CD4-positive, alpha-beta T cell treated with Interleukin-10 for 1 hour (primary cell): ENCODE measurements at places on chromosomes 12 and 14.
A peak's percentile ranks its signal among the peaks of the same experiment; 100 is the strongest.

DNA sequence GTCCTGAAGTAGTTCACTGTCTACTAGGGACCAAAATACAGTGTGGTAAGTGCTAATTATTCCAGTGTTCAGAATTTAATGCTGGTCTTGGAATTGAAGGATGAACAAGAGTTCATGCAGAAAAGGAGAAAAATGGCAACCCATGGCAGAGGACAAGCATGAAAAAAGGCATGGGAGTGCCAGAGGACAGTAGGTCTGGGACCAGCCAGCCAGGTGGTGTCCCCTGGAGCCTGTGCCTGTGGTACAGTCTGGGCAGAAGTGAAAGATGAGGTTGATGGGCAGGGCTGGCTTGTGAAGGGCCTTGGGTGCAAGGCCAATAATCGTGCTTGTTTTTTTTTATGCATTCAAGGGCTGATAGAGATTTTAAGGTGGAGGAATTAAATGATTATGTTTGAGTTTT, 21.0 kb downstream of the C12orf75 start:
- DNase-seq: no peak

GRCh38 chr14:70898111-70898745, 9.0 kb upstream of the PCNX1 start:
- DNase-seq: no peak

DNA sequence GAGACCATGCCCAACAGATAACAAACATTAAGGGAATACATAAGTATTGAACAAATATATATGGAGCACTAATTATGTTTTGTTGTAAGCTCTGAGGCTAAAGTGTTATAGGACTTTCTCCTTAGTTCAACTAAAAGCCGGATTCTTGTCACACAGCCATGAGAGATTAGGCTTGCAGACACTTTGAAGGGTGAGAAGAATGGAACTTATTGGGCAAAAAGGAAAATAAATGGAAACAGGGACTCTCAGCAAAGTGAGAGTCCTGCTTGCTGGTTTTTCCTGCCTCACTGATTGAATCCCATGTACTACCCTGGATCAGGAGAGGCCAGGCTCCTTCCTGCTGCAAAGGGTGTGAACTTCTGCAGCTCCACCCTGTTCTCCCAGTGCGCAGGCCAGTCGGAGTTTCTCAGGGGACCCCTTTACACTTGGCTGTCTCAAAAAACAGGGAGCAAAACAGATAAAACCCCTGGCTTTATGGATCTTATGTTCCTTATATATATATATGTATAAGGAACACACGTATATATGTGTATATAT, 77.1 kb upstream of the FUT8 start:
- DNase-seq: no peak

DNA sequence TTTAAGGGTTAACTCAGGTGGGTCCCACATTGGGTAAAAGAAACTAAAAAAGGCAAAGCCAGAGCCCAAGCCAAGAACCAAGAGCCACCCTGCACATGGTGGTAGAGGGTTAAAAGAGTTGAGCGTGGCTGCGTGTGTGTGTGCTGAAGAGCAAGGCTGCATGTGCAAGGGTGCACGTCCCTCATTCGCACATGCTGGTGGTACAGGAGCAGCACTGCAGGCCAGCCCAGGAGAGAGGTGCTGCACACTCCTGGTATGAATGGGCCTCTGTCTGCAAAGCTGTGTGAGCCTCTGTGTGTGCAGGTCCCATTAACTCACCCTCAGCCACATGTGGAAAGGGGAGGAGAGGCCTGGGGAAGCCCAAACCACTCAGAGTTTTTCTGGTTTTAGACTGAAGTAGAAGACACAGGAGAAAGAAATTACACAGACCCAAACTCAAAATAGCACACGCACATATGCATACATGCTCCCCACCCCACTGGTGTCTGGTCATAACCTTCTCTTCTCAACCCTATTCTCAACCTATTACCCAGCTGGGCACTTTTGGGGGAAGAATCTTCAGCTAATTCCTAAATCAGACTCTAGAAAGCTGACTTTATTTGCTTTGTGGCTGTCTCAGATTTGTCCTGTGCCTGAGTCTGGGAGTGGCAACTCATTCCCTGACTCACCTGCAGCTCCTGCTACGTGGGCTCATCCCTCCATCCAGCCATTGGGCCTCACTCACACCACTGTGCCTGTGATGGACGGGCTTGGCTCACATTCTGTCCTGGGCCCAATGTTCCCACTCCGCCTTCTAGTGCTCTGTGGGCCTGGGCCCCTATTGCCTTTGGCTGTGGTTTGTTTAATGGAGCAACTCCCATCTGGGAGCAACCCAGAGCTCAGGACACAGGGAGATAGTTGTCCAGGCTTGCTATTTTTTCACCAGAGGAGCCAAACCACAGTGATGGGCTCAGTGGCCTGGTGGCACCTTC, 30.8 kb upstream of the COL2A1 start:
- no peak for DNase-seq

DNA sequence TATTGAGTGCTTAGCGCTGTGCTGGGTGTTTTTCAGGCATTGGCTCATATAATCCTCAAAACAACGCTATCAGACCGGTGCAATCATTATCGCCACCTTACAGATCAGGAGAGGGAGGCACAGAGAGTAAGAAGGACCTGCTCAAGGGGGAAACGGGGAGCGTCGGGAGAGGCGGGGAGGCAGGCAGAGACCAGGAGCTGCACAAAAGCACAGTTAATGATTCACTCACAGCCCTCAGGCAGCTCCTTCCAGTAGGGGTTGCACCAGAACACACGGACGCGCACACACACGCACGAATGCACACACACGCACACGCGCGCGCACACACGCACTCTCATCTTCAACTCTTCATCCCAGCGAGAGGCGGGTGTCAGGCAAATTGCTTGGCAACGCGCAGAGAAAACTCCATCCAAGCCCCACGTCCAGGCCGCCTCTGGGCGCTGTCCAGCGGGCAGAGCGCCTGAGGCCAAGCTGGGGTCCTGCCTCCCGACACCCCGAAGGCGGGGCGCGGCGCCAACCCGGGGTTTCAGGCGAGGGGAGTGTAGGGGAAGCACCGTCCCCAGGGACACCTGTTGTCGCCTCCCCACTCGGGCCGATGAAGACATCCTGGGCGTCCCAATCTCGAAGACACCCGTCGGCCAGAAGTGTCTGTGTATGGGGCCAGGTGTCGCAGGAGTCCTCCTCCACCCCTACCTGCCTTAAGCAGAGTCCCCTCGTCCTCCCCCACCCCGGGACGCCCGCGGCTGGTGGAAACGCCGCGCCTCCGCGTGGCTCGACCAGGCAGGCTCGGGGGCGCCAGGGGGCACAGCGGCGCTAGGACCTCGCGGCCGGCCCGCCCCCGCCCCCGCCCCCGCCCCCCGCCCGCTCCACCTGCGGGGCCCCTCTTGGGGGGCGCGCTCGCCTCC, 35.5 kb upstream of the STON2 start:
- DNase-seq: peak; percentile 11

DNA sequence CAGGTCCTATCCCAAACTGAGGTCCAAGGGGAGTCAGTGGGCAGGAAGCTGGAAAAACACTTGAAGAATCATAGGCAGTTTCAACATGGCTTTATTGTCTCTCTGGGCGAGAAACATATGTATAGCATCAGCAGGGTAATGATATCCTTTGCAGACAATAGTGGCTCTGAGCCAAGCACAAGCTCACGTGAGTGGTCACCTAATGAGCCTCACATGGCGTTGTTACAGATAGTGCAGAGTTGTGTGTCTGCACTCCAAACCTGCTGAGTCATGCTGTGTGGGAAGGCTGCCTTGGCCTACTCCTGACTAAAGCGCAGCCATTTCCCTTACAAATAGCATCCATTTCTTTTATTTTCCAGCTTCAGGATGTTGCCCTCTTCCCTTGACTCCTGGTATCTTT, 105.2 kb upstream of the SYT1 start:
- DNase-seq: no peak

- no peak for DNase-seq
These were observed 26.2 kb upstream of the CLEC2D start for GRCh38 chr12:9643266-9643660.

- peak; percentile 17 for DNase-seq
These were observed 7.5 kb downstream of the TMEM52B start for GRCh38 chr12:10186299-10186698.

DNA sequence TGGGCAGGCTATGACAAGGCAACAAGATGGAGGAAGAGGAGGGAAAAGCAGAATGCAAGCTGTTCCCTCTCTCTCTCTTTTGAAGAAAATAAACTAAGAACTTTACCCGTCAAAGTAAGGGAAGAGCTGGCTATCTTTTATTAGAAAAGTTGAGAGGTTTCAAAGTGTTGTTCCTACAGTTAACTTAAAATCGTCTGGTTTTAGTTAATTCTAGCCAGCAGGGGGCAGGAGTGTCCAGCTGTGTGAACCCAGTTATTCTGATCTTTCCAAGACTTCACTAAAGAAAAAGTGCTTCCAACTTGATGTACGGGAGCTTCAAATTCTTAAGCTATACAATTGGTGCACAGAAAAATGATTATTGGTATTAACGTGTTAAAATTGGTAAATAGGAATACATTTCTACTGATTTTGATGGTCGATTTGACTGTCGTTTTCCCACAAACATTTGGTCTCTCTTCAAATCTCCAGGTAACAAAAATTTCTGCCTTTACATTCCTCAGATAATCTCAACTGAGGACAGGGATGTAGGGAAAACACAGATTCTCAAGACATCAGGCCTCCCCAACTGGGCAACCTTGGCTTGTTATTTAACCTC, 28.4 kb upstream of the MON2 start:
- peak; percentile 60 for DNase-seq

DNA sequence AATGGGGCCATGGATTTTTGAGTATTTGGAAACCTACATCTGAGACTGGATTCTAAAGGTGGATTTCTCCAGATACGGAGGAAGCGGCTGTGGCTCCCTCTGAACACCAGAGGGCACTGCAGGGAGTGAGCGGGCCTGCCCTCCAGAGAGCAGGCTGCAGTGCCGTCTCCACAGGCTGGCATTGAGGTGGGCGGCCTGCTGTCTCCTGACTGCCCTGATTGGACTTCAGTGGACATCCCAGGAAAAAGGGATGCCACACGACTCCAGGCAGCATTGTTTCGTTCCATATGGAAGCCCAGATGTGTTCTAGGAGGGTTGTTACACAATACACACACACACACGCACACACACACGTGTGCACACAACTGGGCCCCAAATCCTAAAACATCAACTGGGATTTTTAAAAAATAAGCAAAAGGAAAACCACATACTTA, 20.9 kb upstream of the ANO2 start:
- DNase-seq: peak; percentile 34

DNA sequence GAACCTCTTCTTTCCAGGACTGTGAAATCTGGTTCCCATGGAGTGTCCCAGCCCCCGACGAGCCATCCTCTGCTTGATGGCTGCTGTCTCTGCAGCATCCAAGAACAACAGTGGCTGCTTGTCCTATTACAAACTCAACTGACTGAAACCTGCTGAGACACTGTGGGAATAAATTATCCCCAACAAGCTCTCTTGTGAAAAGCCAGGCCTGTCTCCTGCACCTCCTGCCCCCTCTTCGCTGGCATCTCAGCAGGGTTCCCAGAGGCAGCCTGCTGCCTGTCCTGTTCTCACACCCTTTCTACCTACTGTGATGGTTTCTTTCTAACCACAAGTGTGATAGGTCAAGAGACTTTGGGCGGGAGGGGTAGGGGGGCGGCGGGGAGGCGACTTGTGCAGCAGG, 180.2 kb downstream of the TSPAN9 start:
- no peak for DNase-seq

DNA sequence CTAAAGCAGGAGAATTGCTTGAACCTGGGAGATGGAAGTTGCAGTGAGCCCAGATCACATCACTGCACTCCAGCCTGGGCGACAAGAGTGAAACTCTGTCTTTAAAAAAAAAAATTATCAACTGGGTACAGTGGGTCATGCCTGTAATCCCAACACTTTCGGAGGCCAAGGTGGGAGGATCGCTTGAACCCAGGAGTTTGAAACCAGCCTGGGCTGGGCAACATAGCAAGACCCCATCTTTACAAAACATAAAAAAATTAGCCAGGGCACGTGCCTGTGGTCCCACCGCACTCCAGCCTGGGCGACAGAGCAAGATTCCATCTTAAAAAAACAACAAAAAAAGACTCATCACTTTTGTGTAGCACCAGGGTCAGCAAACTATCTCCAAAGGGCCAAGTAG, 7.1 kb upstream of the NANOG start:
- no peak for DNase-seq

DNA sequence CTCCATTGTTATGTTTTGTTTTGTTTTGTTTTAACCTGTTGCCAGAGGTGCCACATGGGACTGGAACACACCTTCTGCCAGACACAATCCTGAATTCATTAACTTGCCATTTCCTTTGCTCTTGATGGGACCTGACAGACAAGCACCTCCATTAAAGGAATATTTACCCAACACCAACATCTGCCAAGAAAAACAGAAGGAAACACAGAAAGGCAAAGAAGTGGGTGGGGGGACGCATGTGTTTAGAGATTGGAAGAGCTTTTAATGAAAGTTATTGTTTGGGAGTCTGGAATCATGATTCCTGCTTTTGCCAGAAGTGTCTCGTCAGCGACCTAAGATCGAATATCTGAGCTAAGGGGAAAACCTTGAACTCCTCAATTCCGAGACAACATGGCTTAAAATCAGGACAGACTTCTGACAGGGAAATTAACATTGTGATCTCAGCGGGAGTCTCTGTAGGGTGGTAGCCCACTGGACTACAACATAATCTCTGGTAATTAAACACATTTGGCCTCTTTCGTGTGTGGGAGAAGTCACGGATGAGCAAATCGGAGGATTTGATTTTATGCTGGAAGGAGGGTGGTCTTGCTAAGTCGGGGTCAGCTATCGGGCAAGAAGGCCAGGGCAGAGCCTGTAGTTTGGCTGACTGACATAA, 210.4 kb upstream of the FAR2 start:
- no peak for DNase-seq

DNA sequence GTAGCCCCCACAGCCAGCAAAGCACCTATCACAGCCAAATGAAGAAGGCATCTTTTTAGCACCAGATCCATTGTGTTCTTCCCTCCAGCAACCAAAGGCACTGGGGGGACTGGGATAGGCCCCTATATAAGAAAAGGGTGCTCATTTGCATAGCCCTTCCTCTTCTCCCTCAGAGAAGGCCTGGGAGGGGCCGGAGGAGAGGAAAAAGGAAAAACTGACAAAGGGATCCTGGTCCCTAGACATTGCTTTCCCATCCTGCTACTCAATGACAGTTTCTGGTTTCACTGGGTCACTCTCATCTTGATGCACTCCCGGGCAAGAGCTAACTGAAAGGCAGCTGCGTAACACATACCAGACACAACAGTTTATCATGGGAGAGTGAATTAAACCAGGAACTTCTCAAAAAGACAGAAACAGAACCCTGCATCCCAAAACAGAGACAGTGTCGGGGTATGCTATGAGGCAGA, at the start of gene PMEL:
Gene PMEL, minus strand, starts transcription at position 102 of the 467 bp plus-strand sequence. Its CDS starts 31 bp downstream, at position 71.
- DNase-seq: peak; percentile 7

DNA sequence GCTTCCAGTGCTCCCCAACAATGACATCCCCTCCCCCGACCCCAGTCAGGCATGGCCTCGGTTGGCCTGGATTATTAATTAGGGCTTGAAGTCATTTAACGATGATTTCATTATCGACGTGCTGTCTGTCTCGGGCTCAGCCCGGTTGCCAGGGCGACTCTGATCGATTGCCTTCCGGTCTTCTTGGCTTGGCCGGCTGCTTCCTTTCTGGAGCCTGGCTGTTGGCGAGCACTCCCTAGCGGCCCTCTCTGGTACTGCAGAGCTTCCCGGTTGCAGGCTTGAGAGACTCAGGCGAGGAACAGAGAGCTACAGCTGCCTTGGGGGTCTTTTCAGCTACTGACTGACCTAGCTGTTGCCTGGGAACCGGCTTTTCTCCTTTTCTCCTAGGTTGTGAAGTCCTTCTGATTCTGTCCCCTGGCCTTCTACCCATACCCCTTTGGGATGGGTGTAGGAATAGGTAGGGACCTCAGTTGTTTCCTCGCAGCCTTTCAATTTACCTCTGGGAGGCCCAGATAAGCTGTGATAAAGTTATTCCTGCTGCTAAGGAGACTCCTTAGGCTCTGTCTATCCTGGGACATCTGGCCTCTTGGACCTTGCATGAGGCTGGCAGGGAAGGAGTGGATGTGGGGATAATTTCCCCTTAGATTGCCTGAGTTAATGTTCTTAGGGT, 5.5 kb upstream of the CISTR start:
- peak; percentile 84 for DNase-seq
